ENCODE measurements at places on chromosomes 6 and 20. TPM values are rescaled to one million over a fixed set of nuclear protein-coding genes. Genes with fewer than 3 reads are reported as not detected.

- no peak for DNase-seq
- H3K4me3 ChIP-seq, result no peak overlapping the region
- H3K36me3 ChIP-seq, result no peaks in the 10 kb centered on the region
- no peaks in the 10 kb centered on the region for H3K27me3 ChIP-seq
Observed at GRCh38 chr6:22906091-22906549, 336.8 kb downstream of the HDGFL1 start.

Gene GLYATL3
- total RNA-seq, result not detected

Gene B3GALT4
- total RNA-seq, result 18.3 TPM

- H3K27me3 ChIP-seq, result no peaks in the 10 kb centered on the region
- DNase-seq, result peak; percentile 12
- H3K27ac ChIP-seq, result peak overlapping the region; percentile 89
- H3K4me3 ChIP-seq, result no peak overlapping the region
- H3K36me3 ChIP-seq, result peaks cover 27% of the 10 kb centered on the region
- peaks cover 58% of the 10 kb centered on the region for H3K4me1 ChIP-seq
Observed at GRCh38 chr6:39218868-39219567, 10.3 kb downstream of the KCNK5 start.

DNA sequence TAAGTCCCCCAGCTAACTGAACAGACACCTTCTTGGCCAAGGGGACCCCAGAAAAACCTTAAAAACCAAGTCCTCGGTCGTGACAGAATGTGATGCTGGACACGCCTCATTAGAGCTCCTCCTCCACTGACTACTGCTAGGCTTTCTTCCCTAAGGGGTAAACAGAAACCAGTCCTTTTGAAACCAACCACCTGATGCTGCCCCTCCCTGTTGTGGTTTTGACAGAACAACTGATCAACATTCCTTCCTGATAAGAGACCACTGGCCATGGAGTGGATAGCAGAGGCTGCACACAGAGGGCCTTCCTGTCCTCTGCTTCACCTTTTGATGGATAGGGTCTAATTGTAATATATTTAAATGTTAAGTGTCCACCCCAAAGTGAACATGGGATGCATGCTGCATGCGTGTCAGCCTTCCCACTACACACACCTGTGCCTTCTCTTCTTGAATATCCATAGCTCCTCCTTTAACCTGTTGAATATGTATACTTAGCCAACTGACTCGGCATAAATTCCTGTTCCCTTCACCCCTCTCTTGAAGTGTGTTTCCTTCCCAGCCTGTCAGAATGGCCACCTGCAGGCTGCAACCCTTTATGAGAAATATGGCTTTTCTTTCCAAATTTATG, 27.9 kb upstream of the SLC2A12 start:
- H3K27ac ChIP-seq, result no peak overlapping the region
- no peaks in the 10 kb centered on the region for H3K36me3 ChIP-seq
- H3K4me1 ChIP-seq, result peaks cover 25% of the 10 kb centered on the region
- H3K27me3 ChIP-seq, result peaks cover 4% of the 10 kb centered on the region
- DNase-seq, result peak; percentile 15

Gene COL19A1
- total RNA-seq, result not detected

GRCh38 chr6:85421181-85421580, 28.7 kb upstream of the NT5E start:
- peaks cover 2% of the 10 kb centered on the region for H3K36me3 ChIP-seq
- no peak overlapping the region for H3K4me3 ChIP-seq
- no peak for DNase-seq
- peaks cover 16% of the 10 kb centered on the region for H3K4me1 ChIP-seq
- H3K27ac ChIP-seq, result no peak overlapping the region

DNA sequence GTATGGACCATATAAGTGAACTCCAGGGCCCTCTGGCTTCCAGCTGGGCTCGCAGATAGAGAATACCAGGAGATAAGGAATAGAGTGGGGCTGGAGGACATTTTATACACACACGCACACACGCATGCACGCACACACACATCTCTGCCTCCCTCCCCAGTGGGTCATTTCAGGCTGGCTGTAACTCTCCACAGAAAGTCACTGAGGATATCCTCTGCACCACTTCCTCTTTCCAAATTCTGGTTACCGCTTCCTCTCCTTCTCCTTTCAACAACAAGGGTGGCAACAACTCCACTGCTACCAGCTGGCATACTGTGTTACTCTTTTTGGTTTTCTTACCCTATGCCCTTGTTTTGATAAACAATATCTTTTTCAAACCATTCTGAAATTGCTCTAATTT, 280.2 kb downstream of the COL12A1 start:
- no peak overlapping the region for H3K27ac ChIP-seq
- H3K4me1 ChIP-seq, result peaks cover 2% of the 10 kb centered on the region
- H3K36me3 ChIP-seq, result no peaks in the 10 kb centered on the region

DNA sequence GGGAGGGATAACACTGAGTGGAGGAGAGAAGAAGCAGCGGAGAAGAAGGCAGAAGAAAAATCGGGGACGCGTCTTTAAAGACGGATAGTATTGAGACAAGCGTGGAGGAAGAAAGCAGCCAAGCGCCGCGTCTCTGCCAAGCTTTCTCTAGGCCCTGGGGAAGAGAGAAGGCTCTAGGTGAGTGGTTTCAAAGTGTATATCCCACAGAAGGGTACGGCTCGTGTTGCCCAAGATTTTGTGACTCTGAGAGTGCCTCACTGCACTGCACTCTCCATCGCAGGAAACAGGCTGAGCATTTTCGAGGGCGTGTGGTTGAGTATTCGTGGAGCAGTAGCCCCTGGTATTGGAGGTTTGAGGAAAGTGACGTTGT, 185.4 kb downstream of the TRIM27 start:
- H3K36me3 ChIP-seq, result peaks cover 5% of the 10 kb centered on the region
- H3K4me1 ChIP-seq, result peaks cover 16% of the 10 kb centered on the region
- no peak overlapping the region for H3K27ac ChIP-seq
- H3K4me3 ChIP-seq, result no peak overlapping the region
- DNase-seq, result no peak
- peaks cover 64% of the 10 kb centered on the region for H3K27me3 ChIP-seq

DNA sequence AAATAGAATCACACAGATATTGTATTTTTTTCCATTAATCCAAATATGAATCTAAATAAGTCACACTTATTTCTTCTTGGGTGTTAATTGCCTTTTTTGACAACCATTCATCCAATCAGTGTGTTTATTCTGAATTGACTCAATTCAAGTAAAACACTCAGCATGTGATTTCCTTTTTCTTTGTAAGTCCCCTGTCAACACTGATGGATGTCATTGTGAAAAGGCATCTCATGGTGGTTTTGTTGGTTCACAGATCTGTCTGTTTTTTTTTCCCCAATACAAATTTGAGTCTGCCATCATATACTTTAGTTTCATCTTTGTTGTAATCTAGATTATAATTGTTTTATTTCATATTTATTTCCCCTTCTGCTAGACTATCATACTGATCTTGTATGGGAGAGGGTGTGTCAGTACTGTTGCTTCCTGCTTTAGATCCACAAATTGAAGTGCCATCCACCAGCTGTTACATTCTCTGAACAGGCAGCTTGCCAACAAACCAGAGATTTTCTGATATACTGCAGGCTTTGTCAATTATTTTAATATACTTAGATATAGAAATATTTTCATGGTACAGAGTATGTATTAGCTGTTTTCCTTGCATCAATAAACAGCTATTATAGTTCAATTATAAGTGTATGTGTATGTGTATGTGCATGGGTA, 64.2 kb upstream of the FLRT3 start:
- H3K36me3 ChIP-seq, result no peaks in the 10 kb centered on the region
- no peaks in the 10 kb centered on the region for H3K4me1 ChIP-seq
- H3K27ac ChIP-seq, result no peak overlapping the region
- no peak for DNase-seq
- H3K27me3 ChIP-seq, result no peaks in the 10 kb centered on the region

Gene CDSN
- total RNA-seq, result not detected

Gene TMEM74B
- not detected for total RNA-seq

Gene PKHD1
- not detected for total RNA-seq

GRCh38 chr6:75855052-75855451, 106.0 kb downstream of the MYO6 start:
- peak; percentile 33 for DNase-seq
- no peaks in the 10 kb centered on the region for H3K36me3 ChIP-seq
- H3K4me3 ChIP-seq, result no peak overlapping the region
- H3K27ac ChIP-seq, result no peak overlapping the region
- H3K4me1 ChIP-seq, result no peaks in the 10 kb centered on the region
- peaks cover 4% of the 10 kb centered on the region for H3K27me3 ChIP-seq

Gene PRL
- total RNA-seq, result not detected

Gene MCCD1
- total RNA-seq, result not detected

Gene RTF2
- total RNA-seq, result 107 TPM

GRCh38 chr6:92521553-92521952, 897.8 kb downstream of the EPHA7 start:
- H3K4me1 ChIP-seq, result no peaks in the 10 kb centered on the region
- no peaks in the 10 kb centered on the region for H3K27me3 ChIP-seq
- no peaks in the 10 kb centered on the region for H3K36me3 ChIP-seq
- no peak for DNase-seq

Gene EEF1A2
- 0.17 TPM for total RNA-seq

DNA sequence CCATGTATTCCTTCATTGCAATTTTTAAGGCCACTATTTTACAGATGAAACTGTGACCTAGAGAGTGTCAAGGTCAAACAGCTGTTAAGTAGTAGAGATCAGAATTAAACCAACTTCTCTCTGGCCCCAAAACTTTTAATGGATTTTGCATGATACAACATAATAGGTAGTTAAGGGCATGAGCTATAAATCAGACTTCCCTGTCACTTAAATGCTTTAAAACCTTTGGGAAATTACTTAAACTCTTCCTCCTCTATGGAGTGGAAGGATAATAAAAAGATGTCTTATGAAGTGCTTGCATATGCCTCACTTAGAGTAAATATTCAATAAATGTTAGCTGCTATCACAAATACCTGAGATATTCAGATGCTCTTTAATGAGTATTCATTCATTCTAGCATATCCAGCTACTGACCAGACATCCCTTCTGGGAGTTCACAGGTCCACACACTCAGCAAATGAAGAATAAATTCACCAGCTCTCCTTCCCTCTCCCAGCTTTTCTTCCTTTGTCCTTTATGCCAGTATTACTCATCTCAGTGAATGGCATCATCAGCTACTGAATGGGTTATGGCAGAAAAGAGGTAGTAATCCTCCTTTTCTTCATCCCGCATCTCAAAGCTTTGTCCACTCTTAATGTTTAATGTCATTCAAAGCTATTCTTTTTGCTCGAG, 36.2 kb downstream of the EYA4 start:
- H3K4me3 ChIP-seq, result no peak overlapping the region
- no peak overlapping the region for H3K27ac ChIP-seq
- no peaks in the 10 kb centered on the region for H3K27me3 ChIP-seq
- H3K36me3 ChIP-seq, result no peaks in the 10 kb centered on the region
- H3K4me1 ChIP-seq, result no peaks in the 10 kb centered on the region

Gene DNAH8
- 0.10 TPM for total RNA-seq

GRCh38 chr6:6870921-6871320, 236.8 kb upstream of the RREB1 start:
- no peak for DNase-seq
- H3K4me1 ChIP-seq, result no peaks in the 10 kb centered on the region
- no peak overlapping the region for H3K4me3 ChIP-seq
- H3K36me3 ChIP-seq, result no peaks in the 10 kb centered on the region
- no peak overlapping the region for H3K27ac ChIP-seq
- H3K27me3 ChIP-seq, result no peaks in the 10 kb centered on the region

DNA sequence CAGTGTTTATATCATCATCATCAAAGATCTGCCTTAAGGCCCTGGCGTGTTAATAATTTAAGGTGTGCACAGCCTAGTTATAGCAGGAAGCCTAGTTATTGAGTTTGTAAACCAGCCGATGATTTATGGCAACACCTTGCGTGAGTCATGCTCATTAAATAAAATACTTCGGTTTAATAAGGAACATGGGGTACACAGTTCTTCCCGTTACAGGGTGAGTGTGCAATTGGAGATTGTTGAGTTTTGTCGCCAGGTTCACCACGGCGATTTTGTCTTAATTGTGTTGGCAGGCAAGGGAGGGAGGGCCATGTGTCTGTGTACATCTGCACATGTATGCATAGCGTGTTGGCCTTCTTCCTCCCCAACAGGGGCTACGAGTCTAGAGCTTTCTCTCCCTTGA, 104.0 kb downstream of the TFAP2A start:
- H3K27me3 ChIP-seq, result no peaks in the 10 kb centered on the region
- no peaks in the 10 kb centered on the region for H3K4me1 ChIP-seq
- H3K27ac ChIP-seq, result no peak overlapping the region
- DNase-seq, result no peak

DNA sequence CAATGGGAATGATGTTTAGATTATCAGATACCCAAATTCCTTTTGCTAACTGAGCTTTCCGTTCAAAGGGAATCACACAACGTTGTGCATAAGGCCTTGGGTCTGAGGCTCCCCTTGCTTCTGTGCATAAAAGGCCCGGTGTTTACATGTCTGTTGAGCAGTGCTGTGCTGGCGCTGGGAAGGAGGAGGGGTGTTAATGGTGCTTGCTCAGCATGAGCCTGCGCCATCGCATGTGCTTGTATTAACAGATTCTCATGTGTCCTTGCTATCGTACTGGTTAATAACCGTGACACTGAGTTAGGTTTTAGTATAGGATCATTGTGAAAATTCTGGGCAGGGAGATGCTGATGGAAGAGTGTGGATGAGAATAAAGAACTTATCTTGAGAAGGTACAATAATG, 62.3 kb upstream of the TRAF3IP2 start:
- peaks cover 4% of the 10 kb centered on the region for H3K4me1 ChIP-seq
- peaks cover 65% of the 10 kb centered on the region for H3K36me3 ChIP-seq
- H3K27ac ChIP-seq, result no peak overlapping the region
- H3K4me3 ChIP-seq, result no peak overlapping the region

Gene IL17F
- total RNA-seq, result 9.1 TPM
